B cell (primary cell): ENCODE measurements at places on chromosomes 16 and 17. TPM values are rescaled to one million over a fixed set of nuclear protein-coding genes. Genes with fewer than 3 reads are reported as not detected.

TAC4 gene
- total RNA-seq, result not detected in 2 replicates

DNAJA2 gene
- 57.0 and 57.3 TPM in 2 replicates for total RNA-seq

EME1 gene
- 2.3 and 3.4 TPM in 2 replicates for total RNA-seq

DNA sequence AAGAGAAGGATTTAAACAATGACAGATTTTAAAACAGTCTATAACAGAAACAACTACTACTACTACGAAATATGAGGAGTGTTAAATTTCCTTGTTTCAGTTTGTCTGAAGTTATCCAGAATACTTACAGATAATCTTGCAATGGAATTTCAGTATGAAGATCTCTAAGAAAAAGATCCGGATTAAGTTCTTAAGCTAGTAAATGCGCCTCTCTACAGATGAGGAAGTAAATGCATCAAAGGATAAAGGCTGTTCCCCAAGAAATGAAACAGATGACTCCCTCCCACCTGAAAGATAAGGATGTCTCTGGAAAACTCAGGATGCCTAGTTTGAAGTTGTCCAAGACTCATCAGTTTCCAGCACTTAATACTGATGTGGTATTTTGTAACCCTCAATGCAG is 105.1 kb downstream of the PARN start:
- H3K4me1 ChIP-seq, result peaks cover 2% of the 10 kb centered on the region
- no peak overlapping the region for H3K27ac ChIP-seq
- H3K4me3 ChIP-seq, result no peak overlapping the region
- H3K27me3 ChIP-seq, result no peaks in the 10 kb centered on the region
- no peak for DNase-seq
